Cardiac muscle cell (in vitro differentiated cells and primary cell): ENCODE measurements at places on chromosomes 16 and 17. TPM values are rescaled to one million over a fixed set of nuclear protein-coding genes. Genes with fewer than 3 reads are reported as not detected.

- H3K4me1 ChIP-seq: no peaks in the 10 kb centered on the region
- no peak overlapping the region for H3K27ac ChIP-seq
- no peak for DNase-seq
- H3K36me3 ChIP-seq: no peaks in the 10 kb centered on the region
- no peaks in the 10 kb centered on the region for H3K27me3 ChIP-seq
Observed at GRCh38 chr16:68636064-68636560, 9.0 kb upstream of the CDH3 start.

DNA sequence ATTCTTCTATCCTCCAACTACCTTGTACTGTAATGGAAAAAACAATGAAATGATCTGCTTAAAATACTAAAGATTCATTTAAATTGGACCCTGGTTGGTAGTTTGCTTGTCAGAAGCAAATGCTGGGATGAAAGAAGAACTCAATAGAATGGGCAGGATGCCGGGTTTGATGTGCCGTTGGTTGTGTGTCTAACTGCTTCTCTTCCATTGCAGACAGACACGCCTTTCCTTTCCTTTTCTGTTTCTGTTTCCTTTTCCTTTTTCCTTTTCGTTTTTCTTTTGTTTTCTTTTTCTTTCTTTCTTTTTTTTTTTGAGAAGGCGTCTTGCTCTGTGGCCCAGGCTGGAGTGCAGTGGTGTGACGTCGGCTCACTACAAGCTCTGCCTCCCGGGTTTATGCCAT, 64.6 kb downstream of the PLCG2 start:
- no peak overlapping the region for H3K27ac ChIP-seq
- no peak for DNase-seq
- H3K4me3 ChIP-seq: no peak overlapping the region
- H3K27me3 ChIP-seq: no peaks in the 10 kb centered on the region
- H3K4me1 ChIP-seq: no peaks in the 10 kb centered on the region
- no peaks in the 10 kb centered on the region for H3K36me3 ChIP-seq

GRCh38 chr16:85656351-85657266, 32.1 kb downstream of the GINS2 start:
- H3K27me3 ChIP-seq: no peaks in the 10 kb centered on the region
- no peak overlapping the region for H3K4me3 ChIP-seq
- no peak overlapping the region for H3K27ac ChIP-seq
- DNase-seq: no peak
- peaks cover 15% of the 10 kb centered on the region for H3K4me1 ChIP-seq
- H3K36me3 ChIP-seq: peaks cover 54% of the 10 kb centered on the region

GRCh38 chr17:75836605-75837004, 7.6 kb downstream of the UNC13D start:
- no peak overlapping the region for H3K4me3 ChIP-seq
- peaks cover 22% of the 10 kb centered on the region for H3K4me1 ChIP-seq
- H3K36me3 ChIP-seq: no peaks in the 10 kb centered on the region
- no peak overlapping the region for H3K27ac ChIP-seq
- H3K27me3 ChIP-seq: no peaks in the 10 kb centered on the region

DNA sequence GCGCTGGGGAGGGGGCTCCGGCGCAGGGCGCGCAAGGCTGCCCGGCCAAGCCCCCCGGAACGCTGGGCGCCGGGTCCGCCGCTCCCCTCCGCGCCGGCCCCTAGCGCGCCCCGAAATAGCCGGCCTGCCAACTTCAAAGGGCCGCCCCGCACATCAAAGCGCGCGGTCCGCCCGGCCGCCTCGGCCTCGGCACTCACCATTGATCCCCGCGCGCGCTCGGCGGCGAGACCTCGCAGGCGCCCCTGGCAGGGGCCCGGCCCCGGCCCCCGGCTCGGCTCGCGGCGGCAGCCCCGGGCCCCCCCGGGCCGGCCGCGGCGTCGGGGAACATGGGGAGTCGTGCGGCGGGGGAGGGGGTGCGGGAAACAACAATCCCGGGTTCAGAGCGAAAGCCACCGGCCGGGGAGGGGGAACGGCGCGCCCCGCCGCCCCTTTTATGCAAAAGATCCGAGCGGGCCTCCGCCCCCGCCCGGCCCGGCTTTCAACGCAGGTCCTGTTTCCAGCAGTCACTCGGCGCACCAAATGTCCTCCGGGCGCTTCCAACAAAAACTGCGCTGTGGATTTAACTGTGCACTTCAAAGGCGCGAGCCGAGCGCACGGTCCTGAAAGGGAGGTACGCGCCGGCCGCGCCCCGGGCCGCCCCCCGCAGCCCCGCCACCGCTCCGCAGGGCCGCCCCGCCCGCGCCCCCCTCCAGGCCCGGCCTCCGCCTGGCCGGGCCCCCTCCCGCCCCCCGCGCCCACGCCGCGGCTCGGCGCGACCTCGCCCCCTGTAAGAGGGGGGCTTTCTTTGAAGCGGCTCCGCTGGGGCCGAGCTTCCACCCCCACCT, 608 bp downstream of the AXIN2 start:
- no peaks in the 10 kb centered on the region for H3K36me3 ChIP-seq
- H3K4me1 ChIP-seq: peaks cover 30% of the 10 kb centered on the region
- H3K4me3 ChIP-seq: peak overlapping the region; percentile 100
- H3K27me3 ChIP-seq: no peaks in the 10 kb centered on the region
- H3K27ac ChIP-seq: peak overlapping the region; percentile 96
- peak; percentile 95 for DNase-seq

- peak overlapping the region; percentile 28 for H3K4me3 ChIP-seq
- no peaks in the 10 kb centered on the region for H3K36me3 ChIP-seq
- DNase-seq: peak; percentile 66
- no peaks in the 10 kb centered on the region for H3K4me1 ChIP-seq
- H3K27me3 ChIP-seq: no peaks in the 10 kb centered on the region
Observed at GRCh38 chr16:10039220-10040096, 142.8 kb downstream of the GRIN2A start.

- no peaks in the 10 kb centered on the region for H3K27me3 ChIP-seq
- H3K36me3 ChIP-seq: no peaks in the 10 kb centered on the region
- H3K4me3 ChIP-seq: no peak overlapping the region
- H3K27ac ChIP-seq: no peak overlapping the region
- DNase-seq: peak; percentile 22
Observed at GRCh38 chr16:82681592-82681991, 54.8 kb downstream of the CDH13 start.

DNA sequence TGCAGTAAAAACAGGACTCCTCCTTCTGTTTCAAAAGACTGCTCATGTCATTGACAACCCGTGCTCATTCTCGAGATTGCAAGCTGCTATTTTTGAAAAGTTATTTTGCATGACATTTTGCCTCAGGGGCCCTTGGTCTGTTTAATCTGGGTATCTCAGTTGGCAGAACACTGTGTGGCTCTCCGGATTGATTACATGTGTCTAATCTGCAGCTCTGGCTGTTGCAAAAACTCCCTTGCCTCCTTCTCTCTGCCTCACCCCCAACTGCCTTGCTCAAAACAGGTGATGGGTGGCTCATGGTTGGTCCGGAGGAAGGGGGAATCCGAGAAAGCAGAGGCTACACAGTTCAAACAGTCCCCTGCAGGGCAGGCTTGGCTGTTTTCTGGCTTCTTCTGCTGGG, 25.3 kb downstream of the GINS3 start:
- no peak overlapping the region for H3K27ac ChIP-seq
- H3K36me3 ChIP-seq: no peaks in the 10 kb centered on the region
- no peak for DNase-seq
- no peaks in the 10 kb centered on the region for H3K4me1 ChIP-seq
- no peaks in the 10 kb centered on the region for H3K27me3 ChIP-seq
- H3K4me3 ChIP-seq: no peak overlapping the region

DNA sequence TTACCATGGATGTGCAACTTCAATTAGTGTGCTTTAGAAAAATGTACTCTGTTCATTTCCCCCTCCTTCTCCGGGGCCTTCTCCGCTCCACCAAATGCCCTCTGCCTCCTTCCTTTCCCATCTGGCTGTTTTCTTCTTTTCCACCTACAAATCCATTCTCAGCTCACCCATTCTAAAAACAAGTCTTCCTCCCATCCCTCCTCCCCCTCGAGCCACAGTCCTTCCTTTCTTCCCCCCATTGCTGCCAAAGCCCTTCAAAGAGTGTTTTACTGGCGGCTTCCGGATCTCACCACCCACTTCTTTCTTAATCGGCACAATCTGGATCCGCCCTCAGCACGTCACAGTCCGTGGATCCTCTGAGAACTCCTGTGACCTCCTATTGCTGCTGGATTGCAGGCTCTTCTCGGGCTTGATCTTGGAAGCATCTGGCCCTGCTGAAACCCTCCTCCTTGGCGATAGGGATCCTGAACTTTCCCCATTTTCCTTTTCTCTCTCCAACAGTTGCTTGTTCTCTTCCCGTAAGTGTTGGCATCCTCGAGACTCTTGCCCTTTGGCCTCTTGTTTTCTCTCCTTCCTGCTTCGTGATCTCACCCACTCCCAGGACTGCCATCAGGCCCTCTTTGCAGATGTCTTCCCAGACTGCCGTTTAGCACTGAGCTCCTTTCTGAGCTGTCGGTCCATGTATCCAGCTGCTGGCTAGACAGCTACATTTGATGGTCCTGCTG, 36.0 kb upstream of the FBXO47 start:
- no peak overlapping the region for H3K4me3 ChIP-seq
- H3K36me3 ChIP-seq: no peaks in the 10 kb centered on the region
- H3K27me3 ChIP-seq: no peaks in the 10 kb centered on the region
- no peaks in the 10 kb centered on the region for H3K4me1 ChIP-seq
- peak; percentile 90 for DNase-seq

GRCh38 chr16:53209877-53210276, 155.1 kb downstream of the CHD9 start:
- peak overlapping the region; percentile 98 for H3K27ac ChIP-seq
- no peak for DNase-seq
- H3K4me3 ChIP-seq: peak overlapping the region; percentile 85
- H3K27me3 ChIP-seq: no peaks in the 10 kb centered on the region
- peaks cover 23% of the 10 kb centered on the region for H3K4me1 ChIP-seq
- peaks cover 4% of the 10 kb centered on the region for H3K36me3 ChIP-seq

GRCh38 chr17:79407385-79407784, 203.5 kb downstream of the RBFOX3 start:
- H3K4me3 ChIP-seq: no peak overlapping the region
- H3K27ac ChIP-seq: no peak overlapping the region
- peaks cover 39% of the 10 kb centered on the region for H3K27me3 ChIP-seq
- no peak for DNase-seq
- no peaks in the 10 kb centered on the region for H3K36me3 ChIP-seq
- no peaks in the 10 kb centered on the region for H3K4me1 ChIP-seq

DNA sequence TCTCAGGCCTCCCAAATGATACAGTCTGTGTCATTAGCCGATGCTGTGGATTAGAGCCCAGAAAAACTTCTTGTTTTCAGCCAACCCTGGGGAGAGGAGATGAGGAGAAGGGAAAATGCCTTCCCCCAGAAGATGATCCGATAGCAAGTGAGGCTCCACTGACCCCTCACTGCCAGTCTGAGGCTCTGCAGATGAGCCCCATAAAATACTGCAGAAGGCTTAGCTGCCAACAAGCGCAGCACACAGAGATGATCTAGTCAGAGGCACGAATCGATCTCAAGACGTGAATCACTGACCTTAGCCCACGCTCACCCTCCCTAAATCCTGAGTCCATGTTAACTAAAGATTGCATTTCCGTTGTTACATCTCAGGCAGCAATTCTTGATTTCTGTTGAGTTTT, 31.5 kb downstream of the SALL1 start:
- H3K27me3 ChIP-seq: peaks cover 18% of the 10 kb centered on the region
- no peaks in the 10 kb centered on the region for H3K4me1 ChIP-seq
- no peak overlapping the region for H3K27ac ChIP-seq
- no peaks in the 10 kb centered on the region for H3K36me3 ChIP-seq
- no peak for DNase-seq
- no peak overlapping the region for H3K4me3 ChIP-seq

GRCh38 chr17:18262111-18262510, 1.6 kb downstream of the MIEF2 start:
- H3K4me3 ChIP-seq: no peak overlapping the region
- H3K36me3 ChIP-seq: peaks cover 27% of the 10 kb centered on the region
- no peak for DNase-seq
- no peaks in the 10 kb centered on the region for H3K27me3 ChIP-seq
- peak overlapping the region; percentile 95 for H3K27ac ChIP-seq

DNA sequence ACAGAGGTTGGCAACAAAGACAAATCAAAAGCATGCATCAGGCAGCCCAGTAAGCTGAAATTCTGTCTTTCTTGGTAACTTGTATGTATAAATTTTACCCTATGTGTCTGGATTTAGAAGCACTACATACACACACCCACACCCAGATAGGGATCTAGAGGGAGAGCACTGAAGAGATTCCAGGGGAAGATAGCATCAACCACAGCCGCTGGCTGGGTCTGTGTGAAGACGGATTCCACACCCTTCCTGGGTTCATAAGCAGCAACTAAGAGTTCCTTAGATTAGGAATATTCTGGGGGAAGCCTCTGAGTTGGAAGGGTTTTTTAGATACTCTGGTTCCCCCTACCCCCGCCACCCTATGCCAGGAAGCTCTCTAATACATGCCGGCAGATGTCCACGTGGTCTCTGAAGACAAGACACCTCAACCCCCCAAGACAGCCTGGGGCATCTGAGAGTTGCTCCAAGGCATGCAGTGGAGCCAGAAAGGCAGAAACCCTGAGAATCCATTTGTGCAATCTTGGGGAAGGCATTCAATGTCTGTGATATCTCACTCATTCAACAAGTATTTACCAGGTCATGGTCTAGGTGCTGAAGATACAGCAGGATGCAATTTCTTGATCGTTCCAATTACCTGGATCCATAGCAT, 86.4 kb downstream of the NOG start:
- H3K36me3 ChIP-seq: no peaks in the 10 kb centered on the region
- H3K4me1 ChIP-seq: no peaks in the 10 kb centered on the region
- DNase-seq: no peak
- no peak overlapping the region for H3K27ac ChIP-seq
- no peak overlapping the region for H3K4me3 ChIP-seq

XYLT2 gene
- 48.8 and 60.9 TPM in 2 replicates for polyA plus RNA-seq

CCL16 gene
- not detected in 2 replicates for polyA plus RNA-seq

NFE2L1 gene
- 56.0 and 56.7 TPM in 2 replicates for polyA plus RNA-seq

TNFRSF17 gene
- polyA plus RNA-seq: 0.55 TPM in 1 of 2 replicates, not detected in the other

MRC2 gene
- polyA plus RNA-seq: 53.1 and 90.3 TPM in 2 replicates

CLEC18A gene
- 0.40 and 0.55 TPM in 2 replicates for polyA plus RNA-seq

DLX4 gene
- polyA plus RNA-seq: 0.86 and 1.3 TPM in 2 replicates

KCNH6 gene
- 0.44 TPM in 1 of 2 replicates, not detected in the other for polyA plus RNA-seq
